Left renal pelvis (tissue), 4 donors: ENCODE measurements at places on chromosomes 13 and 19. TPM values are rescaled to one million over a fixed set of nuclear protein-coding genes. Genes with fewer than 3 reads are reported as not detected.

SPRY2 gene
- polyA plus RNA-seq = 57.6 TPM

SLC25A30 gene
- 29.3 TPM for polyA plus RNA-seq

ALOX5AP gene
- polyA plus RNA-seq = 13.2 TPM

PPAN gene
- 20.6 TPM for polyA plus RNA-seq

TNFSF9 gene
- polyA plus RNA-seq = 0.35 TPM

VSTM1 gene
- not detected for polyA plus RNA-seq

CYP2F1 gene
- polyA plus RNA-seq = not detected

OXGR1 gene
- 6.4 TPM for polyA plus RNA-seq

CLEC17A gene
- 0.30 TPM for polyA plus RNA-seq

SIX5 gene
- polyA plus RNA-seq = 23.3 TPM

SLC1A5 gene
- polyA plus RNA-seq = 45.1 TPM
